ENCODE measurements at places on chromosomes 12 and 14.
A peak's percentile ranks its signal among the peaks of the same experiment; 100 is the strongest.

GRCh38 chr12:28570811-28571210 lies 380.6 kb downstream of the CCDC91 start:
- DNase-seq: no peak

- DNase-seq: no peak
Measured at GRCh38 chr12:32603858-32604257, 75.2 kb upstream of the DNM1L start.

- DNase-seq: no peak
Measured at GRCh38 chr12:86261142-86261541, 5.0 kb upstream of the MGAT4C start.

GRCh38 chr14:92585981-92586937 lies 72.7 kb downstream of the RIN3 start:
- no peak for DNase-seq

DNA sequence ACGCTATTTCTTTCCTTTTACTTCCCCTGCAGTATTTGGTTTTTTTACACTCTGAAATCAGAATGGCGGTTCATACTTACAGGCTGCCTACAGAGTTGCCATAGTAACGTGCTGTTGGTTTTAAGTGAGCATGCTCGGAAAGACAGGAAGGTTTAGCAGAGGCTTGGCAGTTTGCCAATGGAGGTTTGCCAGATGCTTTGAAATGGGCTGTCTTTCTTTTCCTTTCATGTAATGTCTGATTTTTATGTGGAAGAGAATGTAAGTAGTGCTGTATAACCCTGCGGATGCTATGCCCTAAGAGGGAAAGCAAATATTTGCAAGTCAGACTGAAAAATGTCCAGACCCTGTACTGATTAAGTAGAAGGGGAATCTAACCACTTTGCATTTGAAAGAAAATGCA lies 32.8 kb downstream of the ARID4A start:
- peak; percentile 88 for DNase-seq
